ENCODE measurements at places on chromosomes 7 and 10. TPM values are rescaled to one million over a fixed set of nuclear protein-coding genes. Genes with fewer than 3 reads are reported as not detected.

- DNase-seq: no peak
Measured at GRCh38 chr7:3495954-3496353, 194.9 kb downstream of the SDK1 start.

DNA sequence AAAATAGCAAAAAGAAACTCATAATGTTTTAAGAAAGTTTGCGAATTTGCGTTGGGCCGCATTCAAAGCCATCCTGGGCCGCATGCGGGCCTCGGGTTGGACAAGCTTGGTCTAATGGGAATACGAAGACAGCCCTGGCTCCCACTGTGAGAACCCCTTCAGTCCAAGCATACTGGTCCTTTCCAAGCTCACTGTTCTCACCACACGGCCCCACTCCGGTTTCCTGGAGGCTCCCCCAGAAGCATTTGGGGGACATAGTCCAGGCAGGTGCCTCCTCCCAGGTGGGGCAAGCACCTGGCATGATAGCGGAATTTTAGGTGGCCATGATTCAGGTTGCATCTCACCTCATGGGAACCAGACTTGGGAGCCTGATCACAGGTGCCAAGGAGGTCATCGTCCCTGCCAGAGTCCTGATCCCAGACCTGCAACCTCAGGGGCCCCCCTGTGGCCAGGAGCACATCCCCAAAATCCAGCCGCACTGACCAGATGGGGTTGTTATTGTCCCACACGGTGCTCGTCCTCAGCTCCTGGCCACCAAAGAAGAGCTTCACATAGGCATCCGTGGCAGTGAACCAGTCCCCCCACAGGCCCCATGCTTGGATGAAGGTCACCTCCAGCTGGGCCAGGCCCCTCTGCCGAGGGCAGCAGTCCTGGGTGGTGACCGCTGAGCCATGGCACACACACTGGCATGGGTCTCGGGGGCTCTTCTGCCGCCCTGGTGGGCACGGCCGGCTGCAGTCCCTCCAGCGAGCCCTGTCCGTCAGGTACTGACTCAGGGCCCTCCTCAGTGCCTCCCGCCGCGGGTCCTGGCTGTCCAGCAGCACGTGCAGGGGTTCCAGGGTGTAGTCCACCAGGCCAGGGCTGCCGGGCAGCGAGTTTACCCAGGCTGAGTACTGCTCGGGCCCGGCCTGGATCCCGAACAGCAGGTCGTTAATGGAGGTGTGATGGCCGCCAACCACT, 4.4 kb downstream of the PRF1 start:
- DNase-seq: no peak

- no peak for DNase-seq
Measured at GRCh38 chr10:76401006-76401405, 969.6 kb downstream of the LRMDA start.

DNA sequence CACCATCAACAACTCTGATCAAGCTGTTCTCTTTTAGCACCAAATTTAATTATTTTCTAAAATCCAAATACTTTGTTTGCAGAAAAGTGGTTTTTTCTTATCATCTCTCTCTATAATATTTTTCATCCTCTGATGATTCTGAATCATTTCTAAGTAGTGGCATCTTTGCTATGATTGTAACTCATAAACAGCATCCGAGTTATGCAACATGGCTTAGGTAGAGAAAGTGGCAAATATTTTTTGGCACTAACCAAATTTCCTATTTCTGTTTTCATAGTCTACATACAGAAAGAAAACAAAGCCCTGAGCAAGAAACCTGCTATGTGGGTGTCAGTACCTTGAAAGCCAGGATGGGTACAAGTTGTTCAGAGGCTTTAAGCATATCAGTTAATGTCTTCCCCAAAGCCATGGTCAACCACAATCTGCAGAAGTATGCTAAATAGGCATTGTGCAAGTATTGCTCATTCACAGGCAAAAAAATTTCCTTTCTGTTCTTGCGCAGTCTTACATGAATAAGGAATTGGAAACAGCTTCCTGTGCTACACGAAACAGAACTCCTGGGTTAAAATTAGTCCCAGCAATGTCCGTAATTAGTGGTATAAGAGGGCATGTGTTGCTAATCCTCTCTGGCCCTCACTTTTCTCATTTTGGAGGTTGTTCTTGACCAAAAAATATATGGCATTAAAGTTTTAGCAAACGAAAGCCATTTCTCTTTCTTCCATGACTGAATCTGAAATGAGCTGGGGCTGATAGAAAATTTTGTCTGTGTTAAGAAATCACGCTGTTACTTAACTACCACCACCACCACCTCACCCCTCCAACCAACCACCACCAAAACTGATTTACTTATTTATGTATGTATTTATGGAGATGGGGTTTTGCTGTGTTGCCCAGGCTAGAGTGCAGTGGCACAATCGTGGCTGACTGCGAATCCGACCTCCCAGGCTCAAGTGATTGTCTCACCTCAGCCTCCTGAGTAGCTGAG, 325.6 kb upstream of the MAGI2 start:
- DNase-seq: no peak

GRCh38 chr10:29714096-29714874, 79.5 kb upstream of the SVIL start:
- DNase-seq: no peak

GRCh38 chr7:101688183-101688831, 59.2 kb upstream of the MYL10 start:
- DNase-seq: peak; percentile 83

GRCh38 chr7:30618961-30619360, 24.3 kb downstream of the GARS1 start:
- DNase-seq: no peak

The CDC123 gene
- 84.6 TPM for total RNA-seq

DNA sequence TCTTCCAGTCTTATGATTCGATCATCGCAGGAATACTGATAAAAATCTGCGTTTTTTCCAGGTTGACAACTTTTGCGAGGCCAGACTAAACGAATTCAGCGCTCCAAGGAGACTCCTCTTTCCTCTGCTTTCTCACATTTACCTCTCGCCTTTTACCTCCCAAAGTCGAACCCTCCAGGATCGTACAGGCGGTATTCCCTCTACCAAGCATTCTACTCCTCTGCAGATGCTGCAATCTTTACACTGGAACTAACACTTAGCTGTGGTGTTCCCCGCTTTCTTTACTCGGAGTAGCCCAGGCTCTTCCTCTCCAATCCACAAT, 449 bp downstream of the NUDT5 start:
- no peak for DNase-seq

GRCh38 chr7:108417144-108417543, 39.1 kb downstream of the NRCAM start:
- no peak for DNase-seq

DNA sequence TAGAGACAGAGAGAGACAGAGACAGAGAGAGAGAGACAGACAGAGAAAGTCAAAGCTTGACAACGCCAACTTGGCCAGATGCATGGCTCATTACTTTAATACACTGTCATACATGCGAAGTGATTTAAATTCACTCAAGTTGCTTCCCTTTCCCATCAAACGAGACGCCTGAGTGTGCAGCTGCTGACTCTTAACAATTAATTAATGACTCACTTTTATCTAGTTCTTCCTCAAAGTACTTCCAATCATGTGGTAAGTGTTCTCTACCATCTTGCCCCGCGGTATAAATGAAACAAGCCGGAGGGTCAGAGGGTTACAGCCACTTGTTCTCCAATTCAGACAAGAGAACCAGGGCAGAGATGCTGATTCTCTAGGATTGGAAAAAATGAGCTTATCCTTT, 90.8 kb downstream of the SFMBT2 start:
- no peak for DNase-seq

The VAX1 gene
- not detected for total RNA-seq

- DNase-seq: no peak
Measured at GRCh38 chr7:157320608-157320980, 16.2 kb upstream of the DNAJB6 start.

DNA sequence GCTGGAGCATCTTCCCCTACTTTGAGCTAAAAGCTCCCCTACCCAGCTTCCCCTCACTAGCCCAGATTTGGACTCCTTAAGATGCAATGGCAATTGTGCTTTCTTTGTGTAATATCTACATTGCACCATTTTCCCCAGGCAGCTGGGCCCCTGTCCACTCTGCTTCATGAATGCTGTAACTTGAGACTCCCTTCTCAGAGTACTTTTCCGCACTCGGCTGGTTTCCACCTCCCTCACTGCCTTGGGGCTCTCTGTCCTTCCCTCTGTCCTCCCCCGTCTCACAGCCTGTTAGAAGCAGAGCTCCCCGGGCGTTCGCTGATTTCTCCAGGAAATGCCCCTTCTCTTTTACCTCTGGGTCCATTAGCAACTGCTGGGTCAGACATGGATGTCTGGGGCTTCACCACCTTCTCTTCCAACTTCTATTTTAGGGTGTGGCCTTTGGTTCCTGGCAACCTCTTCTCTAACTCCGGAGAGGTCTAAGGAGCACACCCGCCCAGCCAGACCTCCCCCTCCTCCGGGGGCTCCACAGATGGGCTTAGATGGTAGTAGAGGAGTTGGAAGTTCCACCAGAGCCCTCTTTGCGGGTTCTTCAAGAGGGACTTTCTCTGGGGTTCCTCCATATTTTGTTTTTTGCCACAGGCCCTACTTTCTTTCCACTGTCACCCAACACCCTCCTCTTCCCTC, 2.9 kb upstream of the TMEM72 start:
- DNase-seq: no peak

DNA sequence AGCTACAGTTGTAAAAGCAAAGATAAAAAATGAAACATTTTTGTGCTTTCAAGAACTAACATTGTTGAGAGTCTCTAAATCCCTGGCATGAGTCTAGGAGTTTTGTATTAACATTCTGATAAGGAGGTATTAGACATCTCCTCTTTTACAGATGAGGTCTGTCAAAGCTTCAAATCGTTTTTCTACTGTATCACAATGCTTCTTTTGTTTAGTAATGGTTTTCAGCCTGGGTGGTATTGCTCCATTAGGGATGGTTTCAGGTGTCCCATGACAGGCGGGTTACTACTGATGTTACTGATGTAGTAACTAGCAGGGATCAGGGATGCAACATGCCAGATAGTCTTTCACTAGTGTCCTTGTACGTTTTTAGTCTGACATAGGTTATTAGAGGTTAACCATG, 27.4 kb downstream of the STAM start:
- no peak for DNase-seq

- no peak for DNase-seq
Measured at GRCh38 chr10:30491916-30492515, 58.0 kb downstream of the MAP3K8 start.

- DNase-seq: no peak
Measured at GRCh38 chr7:158811461-158811860, 17.8 kb downstream of the ESYT2 start.

Data from activated B cell treated with CpG ODN at 0.5 μM for 24 hours (primary cell).